AG08395 (cell line): ENCODE measurements at places on chromosomes 11 and 22.

DNA sequence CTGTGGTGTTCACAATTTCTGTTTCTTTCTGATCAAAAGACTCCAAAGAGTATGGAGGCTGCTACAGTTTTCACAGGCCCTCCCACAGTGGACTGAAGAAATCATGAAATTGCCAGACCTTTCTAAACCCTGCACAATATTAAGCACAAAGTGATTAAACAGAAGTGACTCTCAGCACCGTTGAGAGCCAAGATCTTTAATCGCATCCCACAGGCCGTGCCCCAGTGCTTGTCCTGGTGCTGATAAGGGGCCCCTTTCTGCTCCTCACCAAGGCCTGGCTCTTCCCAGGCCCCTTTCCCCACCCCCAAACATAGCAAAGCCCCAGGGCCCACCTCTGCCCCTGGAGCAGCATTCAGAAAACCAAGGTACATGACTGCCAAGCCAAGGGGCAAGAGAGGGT lies 57.4 kb upstream of the BMAL1 start:
- DNase-seq, result no peak

DNA sequence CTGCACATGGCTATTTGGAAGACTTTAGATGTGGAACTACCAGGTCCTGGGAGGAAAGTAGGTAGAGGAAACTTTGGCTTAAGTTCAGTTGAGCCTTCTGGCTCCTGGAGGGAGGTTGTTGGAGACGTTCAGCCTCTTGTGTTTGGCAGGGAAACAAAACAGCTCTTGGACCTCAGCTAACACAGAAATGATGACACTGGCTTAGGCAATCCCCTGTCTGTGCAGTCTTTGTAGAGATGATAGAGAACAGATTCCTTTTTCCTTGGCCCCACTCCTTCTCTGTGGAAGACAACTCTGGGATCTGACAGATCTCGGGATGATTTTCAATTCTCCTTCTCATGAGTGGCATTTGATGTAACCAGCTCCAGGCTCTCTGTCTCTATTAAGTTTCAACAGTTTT lies 428.5 kb downstream of the TMEM135 start:
- DNase-seq, result peak; percentile 75

GRCh38 chr11:69708736-69709401 lies 5.0 kb upstream of the FGF19 start:
- no peak for DNase-seq

DNA sequence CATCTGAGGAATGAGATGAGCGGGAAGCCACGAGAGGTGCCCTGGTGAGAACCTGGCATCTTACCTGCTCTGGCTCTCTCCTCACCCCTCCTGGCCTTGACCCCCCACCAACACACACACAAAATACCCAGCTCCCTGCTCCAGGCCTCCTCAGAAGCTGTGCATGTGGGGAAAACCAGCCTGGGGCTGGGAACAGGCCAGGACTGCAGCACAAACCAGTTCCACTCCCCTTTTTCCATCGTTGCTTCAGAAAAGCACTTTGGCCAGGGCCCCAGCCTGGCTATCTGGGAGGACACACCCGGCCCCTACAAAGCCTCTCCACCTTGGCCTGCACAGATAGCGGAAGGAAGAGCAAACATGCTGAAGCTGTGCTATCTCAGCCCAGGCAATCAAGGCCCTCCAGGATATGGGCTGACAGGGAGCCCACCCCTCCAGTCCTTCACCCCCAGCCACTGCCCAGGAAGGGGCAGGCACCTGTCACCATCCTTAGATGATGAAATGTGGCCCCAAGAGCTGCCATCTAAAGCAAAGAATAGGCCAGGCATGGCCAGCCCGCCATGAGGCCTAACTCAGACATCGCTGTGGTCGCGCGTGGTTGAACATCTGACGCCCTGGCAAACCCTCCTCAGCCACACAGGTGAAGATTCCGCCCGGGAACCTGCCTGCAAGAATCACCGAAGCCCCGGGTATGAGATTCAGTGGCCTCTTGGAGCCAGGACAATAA lies 35.4 kb downstream of the PISD start:
- peak; percentile 30 for DNase-seq

- peak; percentile 92 for DNase-seq
Observed at GRCh38 chr11:34302046-34302921, 55.5 kb downstream of the ABTB2 start.

DNA sequence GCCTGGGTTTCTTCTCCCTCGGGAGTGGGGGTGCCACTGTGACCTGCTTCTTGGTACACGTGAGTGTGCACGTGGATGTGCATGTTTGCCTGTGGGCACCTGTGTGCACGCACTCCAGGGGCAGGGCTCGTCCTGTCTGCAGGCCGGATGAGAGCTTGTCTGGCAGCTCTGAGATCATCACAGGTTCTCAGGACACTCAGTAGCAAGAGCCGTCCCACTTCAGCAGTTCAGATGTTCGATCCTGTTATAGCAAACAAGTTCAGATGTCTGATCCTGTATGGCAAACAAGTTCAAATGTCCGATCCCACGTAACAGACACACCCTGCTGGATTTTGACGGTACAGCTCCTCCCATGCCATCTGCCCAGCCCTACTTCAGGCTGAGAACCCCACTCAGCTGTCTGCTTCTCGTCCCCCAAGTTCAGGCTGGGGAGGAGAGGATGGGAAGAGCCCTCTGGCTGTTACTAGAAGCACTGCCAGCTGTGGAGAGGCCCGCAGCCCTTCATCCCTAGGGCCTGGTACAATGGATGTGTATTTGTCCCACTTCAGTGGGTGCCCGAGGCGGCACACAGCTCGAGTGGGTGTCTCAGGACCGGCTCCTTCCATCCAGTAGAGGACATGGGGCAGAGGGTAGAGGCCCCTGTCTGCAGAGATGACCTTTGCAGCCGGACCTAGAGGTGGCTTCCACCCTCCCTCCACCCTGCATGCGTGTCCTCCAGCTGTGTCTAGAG lies 1126.9 kb downstream of the BRD1 start:
- no peak for DNase-seq

GRCh38 chr11:21636561-21636960 lies 556.3 kb upstream of the ANO5 start:
- no peak for DNase-seq

GRCh38 chr11:123033895-123034294 lies 28.0 kb downstream of the HSPA8 start:
- no peak for DNase-seq

GRCh38 chr11:1019321-1019910 lies 17.1 kb downstream of the MUC6 start:
- no peak for DNase-seq

GRCh38 chr11:134779179-134779578 lies 367.1 kb upstream of the B3GAT1 start:
- DNase-seq, result no peak

DNA sequence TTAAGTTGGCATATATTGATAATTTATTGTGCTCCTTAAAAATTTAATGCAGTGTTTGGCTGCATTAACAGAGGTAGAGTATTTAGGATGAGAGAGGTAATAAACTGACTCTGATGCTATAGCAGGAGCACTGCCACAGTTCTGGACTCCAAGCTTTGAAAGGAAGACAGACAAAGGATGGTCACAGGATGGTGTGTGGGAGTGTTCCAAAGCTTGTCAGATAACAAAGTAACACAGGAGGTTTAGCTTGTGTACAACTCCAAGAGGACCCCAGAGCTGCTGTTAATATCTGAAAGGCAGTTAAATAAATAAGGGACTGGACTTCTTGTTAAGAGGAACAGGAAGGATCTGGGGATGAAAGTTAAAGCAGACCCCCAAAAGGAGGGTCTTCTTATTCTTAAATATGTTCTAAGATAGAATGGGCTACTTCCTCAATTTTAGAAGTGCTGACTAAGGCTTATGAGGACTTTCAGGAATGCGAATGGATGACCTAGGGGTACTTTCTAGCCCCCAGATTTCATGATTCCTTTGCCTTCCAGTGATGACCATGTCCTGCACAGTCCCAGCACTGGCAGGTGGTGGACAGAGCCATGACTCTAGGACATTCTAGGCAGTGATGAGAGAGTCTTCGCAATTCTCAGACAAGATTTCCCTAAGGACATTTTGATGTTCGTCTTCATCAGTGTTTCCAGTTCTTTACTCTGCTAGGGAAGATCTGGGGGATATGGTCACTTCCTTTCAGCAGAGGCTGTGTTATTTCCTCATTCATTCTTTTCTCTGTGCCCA lies 149.1 kb upstream of the RASSF10 start:
- DNase-seq, result no peak

DNA sequence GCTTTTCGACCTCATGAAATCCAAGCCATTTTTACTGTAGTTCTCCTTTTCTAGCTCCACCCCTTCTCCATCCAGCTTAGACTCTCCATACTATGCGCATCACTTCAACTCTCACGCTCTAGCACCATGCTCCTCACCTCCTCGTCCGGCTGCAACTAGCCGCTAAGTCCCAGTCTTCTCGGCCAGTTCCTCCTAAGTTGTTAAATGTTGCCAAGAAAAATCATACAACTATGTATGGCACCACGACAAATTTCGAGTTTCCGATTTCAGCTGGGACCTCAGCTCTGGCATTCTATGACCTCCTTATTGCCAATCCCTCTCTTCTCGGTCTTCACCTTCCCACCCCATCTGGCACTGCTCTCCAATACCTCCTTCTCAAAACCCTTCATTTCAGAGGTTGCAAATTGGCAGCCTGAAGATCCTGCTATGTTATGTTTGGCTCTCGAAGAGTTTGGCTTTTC lies 1.0 kb downstream of the ZNF70 start:
- DNase-seq, result no peak

DNA sequence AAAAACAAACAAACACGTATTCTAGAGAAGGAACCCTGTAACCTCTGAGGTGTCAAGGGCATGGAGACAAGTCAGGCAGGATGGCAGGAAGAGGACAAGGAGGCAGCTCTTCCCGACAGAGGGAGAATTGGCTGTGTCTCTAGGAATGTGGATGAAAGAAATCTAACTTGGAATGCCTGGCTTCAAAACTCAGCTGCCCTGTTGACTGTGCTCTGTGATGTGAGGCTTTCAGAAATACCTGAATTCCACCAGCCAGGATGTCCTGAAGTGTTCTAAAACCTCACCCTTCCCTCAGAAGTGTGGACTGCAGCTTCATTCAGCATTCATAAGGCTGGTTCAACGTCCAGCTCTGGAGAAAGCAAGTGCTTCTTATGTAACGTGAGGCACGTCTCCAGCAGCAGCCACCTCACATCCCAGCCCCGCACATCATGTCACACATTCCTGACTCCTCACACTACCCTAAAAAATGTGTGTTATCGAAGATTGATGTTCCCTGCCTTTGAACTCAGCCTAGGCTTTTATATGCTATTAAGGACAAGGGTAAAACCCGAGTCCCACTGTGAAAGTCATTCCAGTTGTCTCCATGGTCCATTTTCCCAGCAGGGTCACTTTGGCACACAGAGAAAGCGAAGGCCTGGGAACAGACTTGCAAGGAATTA lies 398.9 kb downstream of the ETS1 start:
- peak; percentile 62 for DNase-seq

- no peak for DNase-seq
Observed at GRCh38 chr22:20159076-20159475, 8.2 kb upstream of the CCDC188 start.

DNA sequence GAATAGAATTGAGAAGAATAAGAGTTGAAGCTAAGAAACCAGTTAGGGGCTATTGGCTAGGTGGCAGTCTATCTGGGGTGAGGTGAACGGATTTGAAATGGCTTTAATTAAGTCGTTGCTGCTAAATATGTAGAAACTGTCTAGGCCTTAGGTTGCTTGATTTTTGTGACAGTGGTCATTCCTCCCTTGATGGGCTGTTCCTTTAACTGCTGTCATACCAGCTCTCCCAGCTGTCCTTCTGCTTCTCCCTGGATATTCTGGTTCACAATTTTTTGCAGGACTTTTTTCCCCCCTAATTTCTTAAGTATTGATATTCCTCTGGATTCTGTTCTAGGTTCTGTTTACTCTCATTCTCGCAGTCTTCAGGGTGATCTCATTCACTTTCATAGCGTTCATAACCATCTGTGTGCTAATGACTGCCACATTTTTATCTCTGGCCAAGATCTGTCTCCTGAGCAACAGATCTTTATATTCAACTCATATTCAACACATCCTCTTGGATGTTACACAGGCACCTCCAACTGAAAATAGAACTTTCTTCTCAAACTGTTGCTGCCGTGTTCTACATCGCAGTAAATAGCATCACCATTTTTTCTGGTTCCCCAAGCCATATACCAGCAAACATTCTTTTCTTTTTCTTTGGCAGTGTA lies 134.1 kb downstream of the UVRAG start:
- peak; percentile 49 for DNase-seq

DNA sequence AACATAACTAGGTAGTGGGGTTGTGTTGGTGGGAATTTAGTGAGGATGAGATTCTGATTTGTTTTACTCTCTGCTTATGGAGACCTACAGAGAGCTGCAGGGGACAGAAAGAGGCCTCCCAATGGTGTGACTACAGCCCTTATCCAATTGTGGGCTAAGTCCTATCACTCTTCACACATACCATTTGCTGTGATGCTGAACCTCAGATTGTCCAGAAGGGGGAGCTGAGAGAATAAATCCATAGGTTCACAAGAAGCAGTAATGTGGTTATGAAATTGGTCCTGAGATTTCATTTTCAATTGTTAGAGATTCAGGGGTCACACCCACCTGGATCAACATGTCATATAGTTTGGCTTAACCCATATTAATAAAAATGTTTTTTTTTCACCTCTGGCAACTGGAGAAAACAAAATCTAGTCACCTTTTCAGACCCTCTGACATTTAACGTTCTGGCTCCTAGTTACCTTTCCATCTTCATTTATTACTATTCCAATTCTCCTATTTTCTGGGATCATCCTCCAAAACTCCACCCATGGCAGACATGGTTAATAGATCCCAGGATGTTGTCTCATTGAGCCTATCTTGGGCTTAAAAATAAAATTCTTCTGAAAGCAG lies 53.3 kb upstream of the PTPN5 start:
- DNase-seq, result peak; percentile 36

DNA sequence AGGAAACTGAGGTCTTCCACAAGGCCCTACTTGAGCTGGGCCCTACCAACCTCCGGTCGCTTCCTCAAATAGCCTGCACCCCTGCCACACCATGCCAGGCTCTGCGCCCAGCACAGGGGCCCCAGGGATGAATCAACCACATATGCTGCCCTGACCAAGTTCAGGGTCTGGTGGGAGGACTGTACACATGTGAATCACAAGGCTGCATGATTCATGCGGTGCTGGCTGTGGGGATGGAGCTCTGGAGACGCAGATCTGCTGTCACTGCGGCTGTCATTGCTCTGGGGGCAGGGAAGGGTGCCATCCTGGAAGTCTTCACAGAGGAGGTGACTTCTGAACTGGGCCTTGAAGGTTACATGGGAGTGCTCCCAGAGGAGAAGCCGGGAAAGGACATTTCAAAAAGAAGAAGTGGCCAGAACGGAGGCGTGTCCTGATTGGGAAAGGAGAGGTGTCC lies 21.5 kb downstream of the CYTH4 start:
- DNase-seq, result peak; percentile 95
